ENCODE measurements at places on chromosomes 12 and 14. TPM values are rescaled to one million over a fixed set of nuclear protein-coding genes. Genes with fewer than 3 reads are reported as not detected.

GRCh38 chr14:21256539-21257393, 12.5 kb downstream of the HNRNPC start:
- DNase-seq = no peak

DNA sequence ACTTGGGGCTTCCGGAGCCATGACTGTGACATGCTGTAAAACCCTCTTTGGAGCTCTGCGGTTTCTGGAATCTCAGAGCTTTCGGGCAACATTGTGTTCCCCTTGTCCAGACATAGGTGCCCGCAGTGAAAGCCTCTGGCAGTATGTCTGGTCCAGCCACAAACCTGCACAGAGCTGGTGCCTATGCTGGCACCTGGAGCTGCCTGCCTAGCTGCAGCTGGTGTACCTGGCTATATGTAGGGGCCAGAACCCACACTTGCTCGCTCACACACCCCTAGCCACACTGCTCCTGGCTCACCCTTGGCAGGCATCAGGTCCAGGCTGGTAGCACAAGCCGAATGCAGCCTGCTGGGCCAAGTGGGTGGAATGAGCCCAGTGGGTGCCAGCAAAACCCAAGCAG, 861.1 kb downstream of the FLRT2 start:
- DNase-seq = no peak

GRCh38 chr12:91877456-91878235, 268.0 kb downstream of the BTG1 start:
- no peak for DNase-seq

Gene CLEC4A
- polyA plus RNA-seq = 0.44 TPM

DNA sequence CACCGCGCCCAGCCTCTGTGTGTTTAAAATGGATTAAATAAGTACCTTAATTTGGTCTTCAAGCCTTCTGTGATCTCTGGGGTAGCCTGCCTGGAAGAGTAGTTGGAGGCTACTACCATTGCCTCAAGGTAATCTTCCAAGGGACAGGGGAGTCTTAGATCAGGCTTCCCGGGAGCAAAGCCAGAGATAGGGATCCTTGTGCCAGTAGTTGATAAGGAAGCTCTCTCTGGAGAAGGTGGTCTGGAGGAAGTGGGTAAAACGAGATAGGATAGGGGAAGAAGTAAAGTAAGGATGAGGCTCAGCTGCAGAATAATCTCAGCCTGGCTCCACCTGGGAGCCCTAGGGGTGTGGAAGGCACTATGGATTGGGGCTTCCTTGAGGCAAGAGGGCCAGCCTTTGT, 38.5 kb downstream of the FOS start:
- no peak for DNase-seq

All from IMR-90 (cell line).